CD4-positive, alpha-beta T cell treated with Interleukin-17A for 1 hour (primary cell): ENCODE measurements at places on chromosomes 2 and 18.
A peak's percentile ranks its signal among the peaks of the same experiment; 100 is the strongest.

GRCh38 chr2:113134717-113135116 lies 7.3 kb downstream of the IL1RN start:
- no peak for DNase-seq

DNA sequence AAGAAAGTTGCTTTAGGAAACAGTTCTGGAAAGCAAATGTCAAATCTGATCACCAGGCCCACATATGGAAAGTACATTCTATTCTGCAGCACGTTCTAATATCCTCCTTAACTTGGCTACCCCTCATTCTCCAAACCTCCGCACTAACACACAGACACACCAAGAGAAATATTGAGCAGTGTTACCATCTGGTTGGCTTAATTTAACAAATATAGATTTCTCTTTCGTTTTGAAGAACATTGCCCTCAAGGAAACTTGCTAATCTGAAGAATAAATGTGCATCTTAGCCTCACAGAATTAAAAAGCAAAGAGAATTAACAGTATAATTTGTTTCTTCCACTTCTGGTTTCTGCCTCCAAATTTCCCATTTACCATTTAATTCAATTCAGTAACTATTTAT lies 72.8 kb upstream of the TTC39C start:
- DNase-seq: no peak

GRCh38 chr2:182090486-182090885 lies 104.8 kb downstream of the PPP1R1C start:
- no peak for DNase-seq

DNA sequence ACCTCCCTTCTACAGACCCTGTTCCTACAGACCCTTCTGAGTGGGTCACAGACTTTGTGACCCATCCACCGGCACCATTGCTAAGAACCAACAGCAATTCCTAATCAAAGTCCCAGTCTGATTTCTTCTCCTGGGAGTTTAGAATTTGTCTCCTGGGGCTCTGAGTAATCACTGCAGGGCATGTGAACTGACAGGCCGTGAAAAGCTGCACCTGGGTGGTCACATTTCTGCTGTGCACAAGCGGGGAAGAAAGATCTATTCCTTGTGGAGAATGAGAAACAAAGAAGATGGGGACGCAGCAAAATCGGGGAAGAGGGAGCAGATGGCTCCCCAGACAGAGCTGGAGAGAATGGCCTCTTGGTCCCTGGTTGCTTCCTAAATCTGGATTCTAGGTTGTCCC lies 151.0 kb downstream of the ARL4C start:
- no peak for DNase-seq

GRCh38 chr2:64359171-64359891 lies 94.6 kb upstream of the LGALSL start:
- DNase-seq: no peak

GRCh38 chr2:166841152-166841551 lies 47.1 kb upstream of the XIRP2 start:
- no peak for DNase-seq

DNA sequence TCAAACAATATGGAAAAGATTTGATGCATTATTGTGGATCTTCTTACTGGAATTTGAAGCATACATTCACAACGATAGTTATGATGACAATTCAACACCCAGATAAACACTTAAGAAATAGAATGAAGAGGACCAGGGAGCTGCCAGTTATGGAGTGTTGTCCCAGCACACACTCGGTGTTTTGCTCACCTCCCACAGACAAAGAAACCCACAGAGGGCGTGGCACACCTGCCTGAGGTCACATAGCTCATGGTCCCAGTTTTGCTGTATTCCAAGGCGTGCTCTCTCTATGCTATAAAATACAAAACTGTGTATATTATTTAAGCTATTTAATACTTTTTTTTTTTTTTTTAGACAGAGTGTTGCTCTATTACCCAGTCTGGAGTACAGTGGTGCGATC lies 31.1 kb downstream of the EFR3B start:
- no peak for DNase-seq

GRCh38 chr18:46257366-46257765 lies 153.2 kb downstream of the HAUS1 start:
- DNase-seq: no peak

GRCh38 chr18:3872641-3873040 lies 422.7 kb downstream of the TGIF1 start:
- DNase-seq: no peak

DNA sequence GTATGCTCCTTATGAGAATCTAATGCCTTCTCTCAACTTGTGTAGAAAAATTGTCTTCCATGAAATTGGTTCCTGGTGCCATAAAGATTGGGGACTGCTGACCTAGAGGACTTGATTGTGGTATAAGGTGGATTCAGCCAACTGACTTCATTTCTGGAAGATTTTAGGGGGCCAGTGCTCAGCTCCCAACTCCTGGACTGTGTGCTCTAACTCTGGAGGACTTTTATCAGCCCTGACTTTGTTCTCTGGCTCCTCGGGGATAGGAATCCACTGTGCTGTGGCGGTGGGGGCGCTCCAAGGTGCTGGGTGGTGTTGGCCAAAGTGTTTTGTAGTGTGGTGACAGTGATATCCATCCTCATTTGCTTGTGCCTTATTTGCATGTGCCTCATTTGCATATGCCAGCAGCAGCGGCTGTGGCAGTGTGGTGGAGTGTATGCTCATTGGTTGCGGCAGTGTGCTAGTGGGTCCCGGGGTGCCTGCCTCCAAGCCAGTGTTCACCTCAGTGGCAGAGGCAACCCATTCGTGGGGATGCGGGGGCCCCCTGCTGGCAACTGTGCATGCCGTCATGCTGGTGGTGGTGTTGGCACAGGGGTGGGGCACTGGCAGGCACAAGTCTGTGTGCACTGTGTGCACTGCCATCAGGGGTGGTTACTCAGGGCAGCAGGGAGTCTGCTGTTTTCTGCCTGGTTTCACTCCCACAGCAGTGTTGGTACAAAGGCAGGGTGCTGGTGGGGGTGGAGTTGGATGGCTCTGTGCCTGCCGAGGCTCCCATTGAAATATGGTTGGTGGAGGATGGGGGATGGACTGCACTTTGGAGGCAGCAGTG lies 19.6 kb downstream of the EHBP1 start:
- peak; percentile 34 for DNase-seq

DNA sequence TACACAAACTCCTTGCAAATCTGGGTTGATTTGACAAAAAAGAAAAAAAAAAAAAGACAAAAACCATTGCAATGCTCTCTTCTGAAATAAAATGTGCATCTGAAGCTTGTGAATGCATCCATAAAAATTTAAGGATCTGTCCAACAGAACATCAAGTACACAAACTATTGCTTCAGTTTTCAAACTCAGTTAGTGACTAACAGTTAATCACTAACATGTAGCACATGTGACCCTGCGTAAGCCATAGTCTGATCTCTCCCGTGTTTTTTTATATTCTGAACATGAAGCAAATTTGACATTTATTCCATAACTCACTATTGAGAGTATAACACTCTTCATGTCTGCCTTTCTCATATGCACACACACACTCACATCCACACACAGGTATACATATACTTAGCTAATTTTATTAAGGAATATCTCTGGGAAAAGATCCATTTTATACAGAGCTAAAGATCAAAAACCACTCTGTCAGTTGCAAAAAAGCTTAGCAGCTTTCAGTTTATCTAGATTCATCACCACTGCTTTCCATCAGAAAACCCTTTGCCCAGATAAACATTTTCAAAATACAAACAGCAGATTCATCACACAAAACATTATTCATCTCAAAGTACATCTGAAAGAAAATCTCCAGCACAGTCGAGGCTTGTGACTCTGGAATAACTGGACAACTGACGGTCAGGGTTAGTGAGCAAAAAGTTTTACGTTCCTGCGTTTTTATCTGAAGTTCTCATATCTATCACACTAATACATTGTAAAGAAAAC lies 1000.4 kb upstream of the ACVR2A start:
- DNase-seq: no peak

GRCh38 chr2:169925968-169926367 lies 98.7 kb downstream of the UBR3 start:
- no peak for DNase-seq

DNA sequence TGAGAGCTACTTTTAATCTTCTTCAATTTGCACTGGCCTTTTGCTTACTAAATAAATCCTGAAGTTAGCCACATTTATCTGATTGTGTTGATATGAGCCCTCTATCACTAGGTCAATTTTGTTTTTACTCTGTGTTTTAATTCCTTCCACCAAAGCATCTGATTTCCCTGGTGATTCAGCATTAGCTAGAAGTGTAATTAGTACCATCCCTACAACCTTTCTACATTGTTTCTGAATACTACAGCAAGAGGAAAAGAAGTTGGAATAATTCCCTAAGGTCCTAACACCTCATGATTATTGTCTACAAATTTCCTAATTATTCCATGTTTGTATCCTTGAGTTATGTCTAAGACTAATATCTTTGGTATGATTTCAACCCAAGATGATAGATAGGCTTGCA lies 1093.6 kb downstream of the SUCLG1 start:
- no peak for DNase-seq

GRCh38 chr2:45543257-45543656 lies 67.8 kb downstream of the SRBD1 start:
- DNase-seq: no peak

DNA sequence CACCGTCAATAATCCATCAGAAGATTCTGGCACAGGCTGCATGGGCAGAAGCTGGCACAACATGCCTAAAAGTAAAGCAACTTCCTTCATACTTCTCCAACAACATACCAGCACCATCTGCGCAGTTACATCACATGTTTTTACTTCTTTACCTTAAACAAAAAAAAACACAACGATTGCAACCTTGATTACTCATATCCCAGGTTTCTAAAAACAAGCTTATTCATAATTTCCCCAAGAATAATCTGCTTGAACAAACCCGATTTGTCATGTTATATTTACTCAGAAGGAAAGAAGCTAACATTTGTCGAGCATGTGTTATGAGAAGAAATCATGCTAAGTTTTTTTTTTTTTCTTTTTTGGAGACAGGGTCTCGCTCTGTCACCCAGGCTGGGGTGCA lies 54.7 kb downstream of the THADA start:
- no peak for DNase-seq

GRCh38 chr2:26917135-26917836 lies 53.2 kb upstream of the MAPRE3 start:
- DNase-seq: no peak

- no peak for DNase-seq
Observed at GRCh38 chr2:176027806-176028205, 25.7 kb upstream of the LNPK start.

DNA sequence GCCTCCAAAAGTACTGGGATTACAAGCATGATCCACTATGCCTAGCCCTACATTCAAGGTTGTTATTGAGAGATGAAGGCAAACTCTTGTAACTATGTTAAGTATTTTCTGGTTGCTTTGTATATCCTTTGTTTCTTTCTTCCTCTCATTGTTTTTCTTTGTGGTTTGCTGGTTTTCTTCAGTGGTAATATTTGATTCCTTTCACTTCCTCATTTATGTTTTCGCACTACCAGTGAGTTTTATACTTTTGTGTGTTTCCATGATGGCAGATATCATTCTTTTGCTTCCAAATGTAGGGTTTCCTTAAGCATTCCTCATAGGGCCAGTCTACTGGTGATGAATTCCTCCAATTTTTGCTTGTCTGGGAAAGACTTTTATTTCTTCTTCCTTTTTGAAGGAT lies 90.2 kb downstream of the NCK2 start:
- DNase-seq: peak; percentile 49

- no peak for DNase-seq
Observed at GRCh38 chr2:3472966-3473365, 46.4 kb downstream of the ADI1 start.

DNA sequence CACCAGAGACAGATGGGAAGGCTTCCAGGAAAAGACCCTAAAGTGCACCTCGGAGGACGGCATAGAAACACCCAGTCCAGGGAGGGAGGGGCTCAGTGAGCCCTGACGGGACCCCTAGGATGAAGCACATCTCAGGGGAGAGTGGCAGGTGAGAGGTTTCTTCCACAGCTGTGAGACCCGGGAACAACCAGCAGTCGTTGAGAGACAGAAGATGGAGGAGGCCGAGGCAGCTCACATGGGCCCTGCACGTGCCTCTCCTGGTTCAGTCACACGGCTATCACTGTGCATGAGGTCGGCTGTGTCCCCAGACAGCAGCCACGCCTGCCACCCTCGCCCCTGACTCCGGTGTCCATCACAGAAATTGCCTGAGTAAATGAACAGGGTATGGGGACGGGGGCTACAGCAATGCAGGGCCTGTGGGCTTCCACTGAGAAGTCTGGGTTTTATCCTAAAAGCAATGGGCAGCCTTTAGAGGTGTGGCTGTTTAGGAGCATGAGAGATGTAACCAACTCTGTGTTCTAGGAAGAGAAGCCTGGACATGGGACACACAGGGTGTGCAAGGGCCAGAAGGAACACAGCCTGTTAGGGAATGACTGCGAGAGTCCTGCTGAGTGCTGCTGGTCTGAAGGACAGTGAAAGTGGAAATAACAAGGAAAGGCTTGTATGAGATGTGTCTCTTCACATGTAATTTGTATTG lies 102.0 kb downstream of the TMEM18 start:
- DNase-seq: no peak

- DNase-seq: no peak
Observed at GRCh38 chr2:119592436-119592835, 48.2 kb downstream of the CFAP221 start.

GRCh38 chr2:142952793-142953494 lies 75.5 kb downstream of the KYNU start:
- DNase-seq: no peak

GRCh38 chr2:70083344-70084156 lies 3.7 kb upstream of the PCBP1 start:
- DNase-seq: peak; percentile 49

GRCh38 chr18:29397536-29397935 lies 1220.6 kb upstream of the CDH2 start:
- no peak for DNase-seq

DNA sequence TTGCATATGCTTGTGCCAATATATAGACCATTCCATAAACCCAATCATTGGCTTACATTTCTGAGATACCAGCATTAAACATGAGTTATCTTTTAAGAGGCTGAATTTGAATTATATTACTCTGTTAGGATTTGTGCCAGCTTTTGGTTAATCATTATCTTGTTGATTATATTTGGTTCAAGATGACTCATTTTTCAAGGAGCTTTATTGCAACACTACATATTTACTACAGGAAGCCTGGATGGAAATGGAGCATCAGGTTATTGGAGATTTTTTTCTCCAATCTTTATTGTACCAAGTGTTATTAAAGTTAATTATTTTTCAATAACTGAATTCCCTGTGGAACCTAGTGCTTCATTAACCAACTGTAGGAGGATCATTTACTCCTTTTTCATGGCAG lies 26.4 kb downstream of the EML4 start:
- DNase-seq: no peak

GRCh38 chr2:219828127-219828526 lies 200.7 kb downstream of the SLC4A3 start:
- DNase-seq: no peak
